ENCODE measurements at places on chromosomes 5 and 9.

DNA sequence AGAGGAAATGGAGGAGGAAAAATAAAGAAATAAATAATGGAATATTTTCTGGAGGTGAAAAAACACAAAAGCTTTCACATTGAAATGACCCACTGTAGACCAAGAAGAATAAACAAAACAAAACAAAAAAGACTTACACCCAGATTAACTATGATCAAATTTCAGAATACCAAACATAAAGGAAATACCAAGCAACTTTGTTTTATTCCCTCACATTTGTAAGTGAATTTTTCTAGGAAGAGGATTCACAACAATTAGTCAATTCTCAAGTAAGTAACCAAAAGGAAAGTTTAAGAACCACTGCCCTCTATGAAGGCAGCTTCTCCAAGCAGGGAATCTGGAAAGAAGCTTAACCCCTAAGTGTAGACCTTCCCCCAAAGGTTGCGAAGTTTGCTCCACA lies 29.6 kb upstream of the B4GALT1 start:
- DNase-seq = no peak

- DNase-seq = no peak
Measured at GRCh38 chr9:87516926-87517290, 19.2 kb downstream of the DAPK1 start.

DNA sequence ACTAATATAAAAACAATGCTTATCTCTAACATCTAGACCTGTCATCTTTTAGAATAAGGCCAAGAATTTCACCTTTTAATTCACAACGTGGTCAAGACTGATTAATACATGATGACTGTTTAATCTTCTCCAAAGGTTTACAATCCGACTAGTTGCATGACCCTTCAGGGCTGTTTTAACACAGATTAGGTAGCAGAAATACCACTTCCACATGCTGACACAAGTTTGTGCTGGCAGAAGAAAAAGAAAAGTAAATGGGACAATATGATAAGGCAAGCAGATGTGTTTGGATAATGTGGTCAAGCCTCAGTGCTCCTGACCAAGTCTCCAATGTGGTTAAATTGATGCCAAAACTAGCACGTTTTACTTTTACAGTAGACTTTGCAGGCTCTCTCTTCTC lies 31.1 kb downstream of the SEMA6A start:
- DNase-seq = peak; percentile 95

DNA sequence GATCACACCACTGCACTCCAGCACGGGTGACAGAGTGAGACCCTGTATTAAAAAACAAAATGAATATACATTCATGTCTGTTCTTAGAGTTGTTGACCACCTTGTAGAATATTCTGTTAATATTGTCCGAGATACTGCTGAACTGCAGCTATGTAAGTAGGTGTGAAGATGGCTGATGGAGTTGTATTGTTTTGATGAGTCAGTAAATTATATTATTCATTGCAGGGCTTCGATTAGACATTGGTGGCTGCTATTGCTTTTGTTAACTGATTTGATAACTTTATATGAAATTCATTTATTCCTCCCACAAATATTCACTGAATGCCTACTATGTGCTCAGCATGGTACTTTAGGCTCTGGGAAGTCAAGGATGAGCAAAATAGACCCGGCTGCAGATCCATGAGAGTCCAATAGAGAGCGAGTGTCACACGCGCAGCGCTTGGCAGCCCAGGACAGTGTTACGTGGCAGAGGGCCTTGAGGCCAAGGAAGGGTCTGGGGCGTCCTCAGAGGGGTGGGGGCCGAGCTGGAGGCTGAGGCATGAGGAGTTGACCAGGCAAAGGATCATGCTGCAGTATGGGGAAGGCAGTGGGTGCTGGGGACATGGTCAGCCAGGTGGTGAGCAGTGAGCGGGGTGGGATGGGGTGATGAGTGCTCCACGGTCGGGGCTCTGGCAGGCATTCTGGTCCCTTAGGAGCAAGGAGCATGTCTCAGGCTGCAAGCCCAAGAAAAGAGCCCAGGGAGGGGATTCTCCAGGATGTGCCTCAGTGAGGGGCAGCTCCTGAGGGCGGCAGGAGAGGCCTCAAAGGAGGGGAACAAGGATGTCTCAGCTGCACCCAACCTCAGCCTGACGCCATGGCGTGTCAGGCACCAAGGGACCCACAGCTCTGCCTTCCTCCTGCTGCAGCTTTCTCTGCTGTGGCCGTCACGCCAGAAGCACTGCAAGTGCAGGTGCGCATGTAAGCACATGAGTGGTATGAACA lies 243.5 kb downstream of the GADD45G start:
- DNase-seq = no peak

DNA sequence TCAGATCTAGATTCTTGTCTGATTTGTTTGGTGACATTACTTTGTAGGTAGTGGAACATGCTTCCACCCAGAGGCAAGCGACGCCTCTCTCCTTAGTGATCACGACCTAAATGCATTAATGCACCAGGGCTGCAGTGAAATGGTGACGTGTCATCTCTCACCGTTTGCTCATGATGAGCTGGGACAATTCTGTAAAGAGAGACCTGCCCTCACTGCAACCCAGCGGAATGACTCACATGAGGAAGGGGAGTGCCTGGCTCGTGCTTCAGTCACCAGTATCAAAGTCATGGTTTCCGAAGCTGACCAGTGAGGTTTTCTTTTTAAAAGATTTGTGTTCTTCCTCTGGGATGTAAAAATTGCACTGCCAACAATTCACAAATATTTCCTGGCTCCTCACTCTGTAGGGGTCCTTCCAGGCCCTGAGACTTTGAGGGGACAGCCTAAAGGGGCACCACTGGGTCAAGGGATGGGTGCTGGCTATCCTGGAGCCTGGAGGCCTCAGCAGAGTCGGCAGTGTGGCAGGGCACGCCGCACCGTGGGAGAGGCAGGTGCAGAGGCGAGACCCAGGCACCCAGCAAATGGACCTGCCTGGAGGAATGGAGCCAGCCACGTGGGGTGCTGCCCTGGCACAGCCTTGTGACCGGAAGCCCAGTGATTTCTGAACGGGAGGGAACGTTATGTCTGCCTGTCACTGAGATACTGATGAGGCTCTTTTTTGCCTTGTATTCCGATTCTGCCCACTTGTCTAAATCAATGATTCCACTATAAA lies 17.3 kb downstream of the QSOX2 start:
- peak; percentile 87 for DNase-seq

- DNase-seq = no peak
Measured at GRCh38 chr9:131370638-131371037, 23.2 kb upstream of the PRRC2B start.

GRCh38 chr9:107137495-107138202 lies 145.4 kb upstream of the RAD23B start:
- peak; percentile 41 for DNase-seq

DNA sequence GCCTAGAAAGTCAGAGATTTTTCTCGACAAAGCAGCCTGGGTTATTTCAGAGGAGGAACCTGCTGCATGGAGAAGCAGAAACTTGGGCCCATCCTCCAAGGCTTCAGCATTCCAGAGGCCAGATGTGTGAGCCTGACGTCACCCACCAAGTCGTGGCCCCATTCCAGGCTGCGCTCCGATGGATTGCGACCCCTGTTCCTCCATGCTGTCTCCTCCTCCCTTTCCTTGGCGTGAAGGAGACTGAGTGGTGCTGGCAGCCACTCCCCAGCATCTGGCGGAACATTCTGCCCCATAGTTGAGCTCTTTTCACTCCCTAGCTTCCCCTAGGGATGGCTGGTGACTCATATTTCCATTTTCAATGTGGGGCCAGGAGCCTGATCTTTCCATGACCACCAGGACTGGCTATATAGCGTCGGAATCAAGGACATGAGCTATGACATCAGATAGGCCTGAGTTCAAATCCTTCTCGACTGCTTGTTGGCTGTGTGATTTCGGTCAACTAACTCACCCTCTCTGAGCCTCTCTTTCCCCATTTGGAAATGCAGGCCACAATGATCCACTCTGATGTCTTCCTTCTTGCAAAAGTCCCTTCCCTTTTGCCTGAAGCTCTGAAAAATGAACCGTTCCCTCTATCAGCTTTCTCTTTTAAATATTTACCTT lies 24.5 kb upstream of the DUSP1 start:
- peak; percentile 76 for DNase-seq

Data from RCC 7860 (cell line).